ENCODE measurements at places on chromosomes 7 and 10.

- DNase-seq = no peak
Measured at GRCh38 chr7:103598326-103598905, 152.4 kb upstream of the SLC26A5 start.

- no peak for DNase-seq
Measured at GRCh38 chr10:131979336-131979735, 2.4 kb downstream of the BNIP3 start.

- no peak for DNase-seq
Measured at GRCh38 chr10:5640036-5640435, 26.4 kb downstream of the ASB13 start.

- DNase-seq = no peak
Measured at GRCh38 chr10:6062101-6062771, at the start of gene IL2RA. Gene IL2RA, minus strand, starts transcription at chr10:6062367. Its CDS starts 216 bp downstream, at chr10:6062151.

- no peak for DNase-seq
Measured at GRCh38 chr10:77774940-77775391, 137.4 kb upstream of the KCNMA1 start.

DNA sequence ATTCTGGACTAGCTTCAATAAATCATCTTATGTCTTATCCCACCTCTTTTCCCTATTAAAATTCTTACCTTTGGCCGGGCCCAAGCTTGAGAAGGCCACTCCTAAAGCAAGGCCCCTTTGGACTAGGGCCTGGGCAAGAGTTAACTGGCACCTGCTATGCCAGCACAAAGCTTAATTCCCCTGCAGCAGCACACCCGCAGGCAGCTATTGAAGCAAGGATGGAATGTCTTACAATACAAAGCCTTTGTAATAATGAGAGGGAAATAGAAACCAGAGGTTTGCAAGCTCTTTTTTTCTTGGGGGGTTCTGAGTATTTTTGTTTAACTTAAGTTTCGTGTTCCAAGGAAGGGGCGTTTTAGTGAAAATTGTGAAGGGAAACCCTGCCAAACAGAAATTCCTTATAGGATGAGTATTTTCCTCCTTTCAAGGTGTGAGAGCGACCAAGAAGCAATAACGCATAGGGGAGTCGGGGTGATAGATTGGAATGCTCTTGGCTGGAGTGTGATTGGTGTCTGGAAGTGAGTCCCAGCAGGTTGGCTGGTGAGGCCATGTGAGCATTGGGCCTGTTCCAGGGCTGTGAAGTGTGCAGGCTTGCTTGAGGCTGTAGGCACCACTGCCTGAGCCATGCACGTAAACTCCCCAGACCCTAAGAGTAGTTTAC, 148.5 kb downstream of the KIAA1217 start:
- DNase-seq = no peak

GRCh38 chr10:93752761-93753160, 5.0 kb upstream of the LGI1 start:
- DNase-seq = peak; percentile 4

GRCh38 chr10:7056216-7056615, 354.6 kb downstream of the SFMBT2 start:
- DNase-seq = no peak

DNA sequence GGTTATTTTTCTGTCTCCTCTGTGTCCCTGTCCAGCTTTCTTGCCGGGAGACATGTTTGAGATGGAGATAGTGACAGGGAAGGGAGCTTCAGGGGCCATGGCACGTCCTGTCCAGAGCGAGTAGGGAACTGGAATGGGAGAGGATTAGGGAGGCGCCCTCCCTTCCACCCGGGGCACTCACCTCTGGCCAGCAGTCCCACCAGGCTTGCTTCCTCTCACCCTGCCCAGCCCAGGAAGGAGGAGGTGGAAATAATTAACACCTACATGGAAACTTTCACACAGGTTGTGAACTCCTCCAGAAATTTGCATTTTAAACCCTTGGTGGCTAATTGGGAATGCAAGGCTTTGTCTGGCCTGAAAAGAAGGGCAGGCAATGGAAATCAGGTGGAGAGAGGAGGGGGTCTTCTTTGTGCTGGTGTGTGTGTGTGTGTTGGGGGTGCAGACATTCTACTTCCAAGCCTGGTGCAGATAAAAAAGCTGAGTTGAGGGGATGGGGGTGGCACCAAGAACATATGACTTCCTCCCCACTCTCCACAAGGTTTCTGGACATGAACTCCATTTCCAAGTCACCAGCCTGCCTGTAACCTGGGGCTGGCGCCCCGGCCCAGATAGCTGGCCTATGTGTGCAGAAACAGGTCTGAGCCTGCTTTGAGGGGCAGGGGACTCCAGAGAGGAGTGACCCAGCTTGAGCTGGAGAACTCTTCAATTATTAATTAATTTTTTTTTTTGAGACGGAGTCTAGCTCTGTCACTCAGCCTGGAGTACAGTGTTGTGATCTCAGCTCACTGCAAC, 199.4 kb downstream of the CYP26A1 start:
- DNase-seq = no peak

GRCh38 chr7:108054537-108054936, 51.6 kb upstream of the LAMB1 start:
- DNase-seq = peak; percentile 39

DNA sequence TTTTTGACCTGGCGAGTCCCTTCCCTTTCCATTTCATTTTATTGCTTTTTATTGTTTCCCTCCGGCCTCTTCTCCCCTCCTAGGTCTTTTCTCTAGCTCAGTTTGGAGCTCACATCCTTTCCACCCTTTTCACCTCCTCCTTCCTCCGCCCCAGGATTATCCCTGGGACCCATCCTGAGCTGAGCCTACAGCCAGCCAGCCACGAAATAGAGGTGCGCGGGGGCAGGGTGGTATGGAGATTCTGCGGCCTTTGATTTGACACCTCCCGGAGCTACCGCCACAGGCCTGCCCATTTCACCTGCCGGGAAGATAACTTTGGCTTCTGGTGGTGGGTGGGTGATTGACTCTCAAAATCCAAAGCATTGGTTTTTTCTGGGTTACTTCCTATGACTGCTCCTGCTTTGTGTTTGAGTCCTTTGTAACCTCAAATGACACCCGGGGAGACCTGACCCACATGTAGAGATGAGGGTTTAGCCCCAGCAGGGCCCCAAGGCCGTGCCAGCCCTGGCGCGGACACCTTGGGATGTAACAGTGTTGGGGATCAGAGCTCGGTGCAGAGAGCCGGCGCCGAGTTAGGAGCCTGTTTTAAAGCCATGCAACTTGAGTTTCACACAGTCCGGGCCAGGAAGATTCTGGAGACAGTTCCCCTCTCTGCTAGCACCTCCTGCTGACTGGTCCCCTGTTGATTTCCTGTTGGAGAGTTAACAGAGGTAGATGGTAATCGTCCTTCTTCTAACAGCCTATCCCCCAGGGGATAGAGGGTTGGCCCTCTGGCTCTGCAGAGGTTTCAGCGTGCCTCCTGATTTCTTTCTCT, 1.5 kb downstream of the DUSP5 start:
- DNase-seq = peak; percentile 9

DNA sequence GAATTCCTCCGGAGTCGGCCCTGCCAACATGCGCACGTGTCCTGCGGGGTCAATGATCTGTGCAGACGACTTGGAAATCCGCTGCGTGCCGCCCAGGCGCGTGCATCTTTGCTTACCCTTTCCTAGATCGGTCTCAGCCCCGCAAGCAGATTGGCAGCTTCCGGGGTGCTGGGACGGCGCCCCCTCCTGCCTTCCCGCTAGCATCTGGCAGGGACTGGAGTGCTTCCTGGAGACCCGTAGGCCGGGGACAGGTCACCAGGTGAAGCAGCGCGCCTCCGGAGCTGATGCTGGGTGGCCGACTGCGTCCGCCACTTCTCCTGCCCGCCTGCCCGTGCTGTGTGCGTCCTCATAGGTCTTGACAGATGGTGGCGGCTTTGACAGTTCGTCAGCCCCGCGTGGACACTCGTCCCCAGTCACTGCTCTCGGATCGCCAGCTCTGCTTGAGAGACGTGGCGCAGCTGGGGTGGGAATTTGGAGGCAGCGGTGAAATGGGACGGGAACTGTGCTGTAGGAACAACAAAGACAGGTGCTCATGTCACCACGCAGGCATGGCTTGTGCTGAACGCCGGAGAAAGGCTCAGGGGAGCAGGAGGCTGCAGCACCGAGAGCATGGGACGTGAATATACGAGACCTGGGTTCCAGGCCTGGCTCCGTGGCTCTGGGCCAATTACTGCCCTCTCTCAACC, 21.9 kb upstream of the KCNK18 start:
- peak; percentile 71 for DNase-seq

DNA sequence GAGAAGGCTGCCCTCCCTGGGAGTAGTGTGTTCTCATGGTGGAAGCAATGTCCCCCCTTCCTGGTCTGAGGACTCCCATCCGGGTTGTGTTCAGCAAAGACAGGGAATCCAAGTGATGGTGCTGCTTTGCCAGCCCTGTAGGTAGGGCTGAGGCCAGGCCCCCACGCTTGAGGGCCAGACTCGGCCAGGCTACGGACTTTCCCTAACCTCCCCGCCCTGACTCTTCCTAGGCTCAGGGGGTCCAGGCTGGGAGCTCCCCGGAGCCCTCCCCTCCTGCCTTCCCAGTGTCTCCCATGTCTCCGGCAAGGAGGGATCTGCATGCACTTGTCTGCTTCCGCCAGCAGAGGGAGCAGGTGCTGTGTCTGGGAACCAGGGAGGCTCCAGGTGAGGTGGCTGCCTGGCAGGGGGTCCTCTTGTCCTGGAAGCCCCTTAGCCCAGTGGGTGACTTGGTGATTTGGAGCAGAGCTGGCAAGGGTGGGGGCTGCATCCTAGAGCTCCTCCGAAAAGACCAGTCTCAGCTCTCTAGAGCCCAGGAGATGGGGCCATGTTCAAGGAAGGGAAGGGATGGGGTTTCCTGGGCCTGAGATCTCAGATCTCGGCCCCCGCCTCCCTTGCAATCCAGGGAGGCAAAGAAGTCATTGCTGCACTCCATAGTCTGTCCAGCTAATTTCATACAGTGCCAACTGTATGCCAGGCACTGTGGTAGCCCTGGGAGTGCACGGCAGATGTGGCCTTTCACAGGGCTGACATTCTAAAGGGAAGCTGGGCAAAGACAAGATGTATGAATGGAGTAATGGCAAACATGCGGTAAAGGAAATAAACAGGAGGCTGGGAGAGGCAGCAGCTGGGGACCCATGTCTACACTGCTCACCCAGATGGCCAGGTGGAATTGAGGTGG, 20.3 kb upstream of the SFRP5 start:
- peak; percentile 68 for DNase-seq

DNA sequence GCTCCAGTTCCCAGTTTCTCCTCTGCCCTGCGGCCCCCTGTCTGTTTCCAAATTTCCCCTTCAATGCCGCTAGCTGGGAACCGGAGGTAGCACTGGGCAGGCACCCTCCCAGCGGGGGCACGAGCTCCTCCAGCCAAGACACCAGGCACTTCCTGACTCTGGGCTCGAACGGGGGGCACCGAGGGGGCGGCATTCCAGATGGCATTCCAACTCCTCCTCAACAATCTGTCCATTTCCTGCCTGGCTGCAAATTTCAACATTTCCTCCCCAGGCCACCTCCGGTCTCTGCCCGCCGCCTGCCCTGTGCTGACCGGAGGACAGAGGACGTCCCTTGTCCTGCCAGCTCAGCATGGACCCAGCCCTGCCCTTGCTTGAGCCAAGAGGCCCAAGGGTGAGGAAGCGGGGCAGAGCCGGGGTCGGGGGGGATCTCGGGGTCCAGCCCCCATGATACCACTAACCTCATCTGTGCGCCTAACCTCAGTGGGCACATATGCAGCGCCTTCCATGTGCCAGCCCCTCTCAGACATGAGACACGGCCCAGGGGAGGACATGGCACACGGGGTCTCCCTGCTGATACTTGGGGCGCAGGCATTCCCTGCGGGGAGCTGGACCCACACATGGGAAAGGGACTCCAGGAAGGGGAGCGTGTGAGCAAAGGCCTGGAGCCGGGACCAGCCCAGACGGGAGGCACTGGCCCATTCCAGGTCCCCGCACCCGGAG, 58.0 kb downstream of the PDGFA start:
- no peak for DNase-seq

DNA sequence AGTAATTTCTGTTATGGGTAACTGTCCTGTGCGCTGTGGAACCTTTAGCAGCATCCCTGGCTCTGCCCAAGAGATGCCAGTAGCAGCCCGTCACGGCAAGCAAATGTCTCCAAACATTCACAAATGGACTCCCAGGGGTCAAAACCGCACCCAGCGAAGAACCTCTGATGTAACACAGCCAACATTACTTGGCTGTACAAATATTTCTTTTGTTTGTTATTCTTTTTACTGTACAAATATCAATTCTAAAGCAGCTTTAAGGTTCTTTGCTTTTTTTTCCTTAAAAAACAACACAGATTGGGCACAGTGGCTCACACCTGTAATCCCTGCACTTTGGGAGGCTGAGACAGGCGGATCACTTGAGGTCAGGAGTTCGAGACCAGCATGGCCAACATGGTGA, 182.5 kb downstream of the KMT2E start:
- no peak for DNase-seq

DNA sequence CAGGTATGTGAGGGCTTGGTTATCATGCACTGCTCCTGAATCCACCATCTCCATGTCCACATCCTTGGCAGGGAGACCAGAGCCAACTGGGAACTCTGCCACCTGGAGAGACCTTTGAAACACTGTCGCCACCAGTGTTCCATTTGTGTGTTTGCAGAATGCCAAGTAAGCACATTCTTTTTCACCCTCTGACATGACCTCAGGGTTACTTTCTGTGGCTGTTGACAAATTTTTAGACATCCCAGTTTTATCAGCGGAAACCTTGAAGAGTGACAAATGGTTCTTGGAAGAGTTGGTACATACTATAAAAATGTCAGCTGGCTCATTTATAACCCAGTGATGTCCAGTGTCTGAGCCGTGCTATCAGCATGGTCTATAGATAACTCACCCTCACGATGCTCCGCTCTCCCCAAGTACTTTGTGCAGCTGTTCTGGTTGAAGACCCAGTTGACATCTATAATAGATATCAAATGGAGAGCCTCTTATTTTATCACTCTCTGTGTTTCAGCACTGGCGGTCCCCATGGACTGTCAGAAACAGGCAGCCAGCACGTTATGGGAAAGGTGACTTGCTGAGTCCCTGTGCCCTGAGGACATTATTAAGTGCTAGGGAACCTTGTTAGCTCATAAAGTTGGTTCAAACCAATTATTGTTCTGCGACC, 563.1 kb upstream of the GALNT17 start:
- peak; percentile 90 for DNase-seq

GRCh38 chr10:4127518-4128315, 342.7 kb upstream of the KLF6 start:
- DNase-seq = peak; percentile 2

- DNase-seq = no peak
Measured at GRCh38 chr10:14698829-14699170, 75.9 kb downstream of the FAM107B start.

- no peak for DNase-seq
Measured at GRCh38 chr10:114868870-114869519, 47.4 kb downstream of the FHIP2A start.

GRCh38 chr7:118169146-118169545, 14.8 kb upstream of the LSM8 start:
- peak; percentile 11 for DNase-seq

GRCh38 chr10:32346551-32347362, at the start of gene EPC1:
Gene EPC1, minus strand, starts transcription at chr10:32347158. Its CDS starts 243 bp downstream, at chr10:32346915.
- DNase-seq = peak; percentile 90

- peak; percentile 45 for DNase-seq
Measured at GRCh38 chr10:27158421-27158820, 3.3 kb downstream of the MASTL start.

Data from NCI-H69 (cell line).